CD8-positive, alpha-beta T cell (primary cell): ENCODE measurements at places on chromosomes 16 and 17.

GRCh38 chr17:41672153-41672552, 16.5 kb upstream of the EIF1 start:
- DNase-seq, result no peak

DNA sequence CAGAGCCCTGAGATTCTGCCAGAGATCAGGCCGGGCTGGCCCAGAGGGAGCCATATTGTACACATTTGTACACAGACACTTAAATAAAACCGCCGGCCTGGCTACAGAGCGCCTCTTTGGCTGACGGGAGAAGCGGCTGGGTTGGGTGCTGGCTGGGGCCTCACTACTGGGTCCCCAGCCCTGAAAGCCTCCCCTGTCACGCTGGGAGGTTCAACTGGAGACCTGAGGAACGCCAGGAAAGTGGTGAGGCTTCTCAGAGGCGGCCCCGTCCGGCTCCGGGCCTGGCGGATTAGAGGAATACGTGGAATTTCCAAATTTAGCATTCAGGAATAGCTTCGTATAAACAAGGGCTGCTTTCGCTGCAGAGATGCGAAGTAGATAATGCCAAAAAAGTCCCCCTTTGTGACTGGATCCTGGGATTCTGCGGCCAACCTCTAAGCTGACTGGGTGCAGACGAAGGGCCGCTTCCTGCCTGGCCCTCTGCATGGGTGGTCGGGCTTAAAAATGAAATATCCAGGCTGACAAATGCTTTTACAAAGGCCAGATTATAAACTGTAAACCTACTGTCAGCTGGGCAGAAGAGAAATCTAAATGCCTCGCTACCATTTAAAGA, 252.4 kb downstream of the IRF8 start:
- no peak for DNase-seq

DNA sequence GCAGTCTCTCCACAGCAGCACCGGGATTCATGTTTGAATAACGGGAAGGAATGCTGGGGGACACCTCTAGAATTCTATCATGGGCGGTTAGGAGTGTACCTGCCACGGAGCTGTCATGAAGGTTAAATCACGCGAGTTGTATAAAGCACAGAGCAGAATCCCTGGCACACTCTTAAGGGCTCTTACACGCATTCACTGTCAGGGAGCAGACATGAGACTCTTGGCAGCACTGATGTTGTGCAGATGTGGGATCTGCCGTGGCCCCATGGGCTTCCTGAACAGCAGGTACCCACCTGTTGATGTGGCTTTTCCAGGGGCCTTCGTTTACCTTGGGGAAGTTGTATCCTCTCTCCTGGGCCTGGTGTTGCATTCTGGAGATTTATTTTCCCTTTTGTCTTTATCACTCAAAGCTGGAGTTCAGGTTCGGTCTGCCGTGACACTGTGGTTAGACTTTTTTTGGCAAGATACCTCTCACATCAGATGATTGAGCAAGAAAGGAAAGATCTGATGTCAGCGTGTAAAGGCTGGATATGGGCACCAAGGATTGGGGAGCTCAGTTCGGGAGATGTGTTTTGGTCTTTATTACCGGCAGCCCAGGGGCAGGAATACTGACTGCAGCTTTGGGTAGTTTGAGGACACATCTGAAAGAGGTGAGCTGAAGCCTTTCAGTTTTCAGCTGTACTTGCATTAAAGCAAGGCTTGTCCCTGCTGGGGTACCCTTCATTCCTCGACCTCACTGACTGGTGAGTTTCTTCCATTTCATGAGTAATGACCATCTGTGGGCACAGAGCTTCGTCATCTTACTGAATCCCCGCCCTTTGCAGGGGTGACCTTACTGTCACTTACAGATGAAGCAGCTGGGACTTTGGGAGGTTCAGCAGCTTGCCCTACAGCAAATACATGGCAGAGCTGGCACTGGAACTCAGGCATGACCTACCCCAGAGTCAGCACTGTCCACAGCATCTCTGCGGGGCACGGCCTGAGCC, 19.3 kb downstream of the KNOP1 start:
- DNase-seq, result no peak

GRCh38 chr17:2799653-2800052, 3.4 kb downstream of the RAP1GAP2 start:
- no peak for DNase-seq

DNA sequence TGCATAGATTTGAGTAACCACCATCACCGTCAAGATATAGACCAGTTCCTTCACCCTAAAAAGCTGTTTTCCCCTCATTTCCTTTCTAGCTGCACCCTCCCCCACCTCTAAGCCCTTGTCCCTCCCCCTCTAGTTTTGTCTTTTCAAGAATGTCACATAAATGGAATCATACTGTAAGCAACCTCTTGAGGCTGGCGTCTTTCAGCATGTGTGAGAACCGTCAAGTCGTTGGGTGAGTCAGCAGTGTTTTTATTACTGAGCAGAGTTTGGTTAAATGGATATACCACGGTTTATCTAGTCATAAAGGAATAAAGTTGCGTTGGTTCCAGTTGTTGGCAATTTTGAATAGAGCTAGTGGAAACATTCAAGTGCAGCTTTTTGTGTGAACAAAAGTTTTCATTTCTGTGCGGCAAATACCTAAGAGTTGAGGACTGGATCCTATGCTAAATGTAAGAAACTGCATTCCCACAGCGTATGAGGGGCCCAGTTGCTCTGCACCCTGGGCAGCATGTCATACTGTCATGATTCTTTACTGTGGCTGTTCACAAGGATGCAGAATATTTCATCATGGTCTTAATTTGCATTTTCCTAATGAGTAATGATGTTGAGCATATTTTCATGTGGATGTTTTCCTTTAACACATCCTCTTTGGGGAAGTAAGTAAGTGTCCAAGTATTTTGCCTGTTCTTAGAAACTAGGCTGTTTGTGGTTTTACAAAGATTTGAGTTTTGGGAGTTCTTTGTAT, 264.3 kb downstream of the CPPED1 start:
- DNase-seq, result no peak

DNA sequence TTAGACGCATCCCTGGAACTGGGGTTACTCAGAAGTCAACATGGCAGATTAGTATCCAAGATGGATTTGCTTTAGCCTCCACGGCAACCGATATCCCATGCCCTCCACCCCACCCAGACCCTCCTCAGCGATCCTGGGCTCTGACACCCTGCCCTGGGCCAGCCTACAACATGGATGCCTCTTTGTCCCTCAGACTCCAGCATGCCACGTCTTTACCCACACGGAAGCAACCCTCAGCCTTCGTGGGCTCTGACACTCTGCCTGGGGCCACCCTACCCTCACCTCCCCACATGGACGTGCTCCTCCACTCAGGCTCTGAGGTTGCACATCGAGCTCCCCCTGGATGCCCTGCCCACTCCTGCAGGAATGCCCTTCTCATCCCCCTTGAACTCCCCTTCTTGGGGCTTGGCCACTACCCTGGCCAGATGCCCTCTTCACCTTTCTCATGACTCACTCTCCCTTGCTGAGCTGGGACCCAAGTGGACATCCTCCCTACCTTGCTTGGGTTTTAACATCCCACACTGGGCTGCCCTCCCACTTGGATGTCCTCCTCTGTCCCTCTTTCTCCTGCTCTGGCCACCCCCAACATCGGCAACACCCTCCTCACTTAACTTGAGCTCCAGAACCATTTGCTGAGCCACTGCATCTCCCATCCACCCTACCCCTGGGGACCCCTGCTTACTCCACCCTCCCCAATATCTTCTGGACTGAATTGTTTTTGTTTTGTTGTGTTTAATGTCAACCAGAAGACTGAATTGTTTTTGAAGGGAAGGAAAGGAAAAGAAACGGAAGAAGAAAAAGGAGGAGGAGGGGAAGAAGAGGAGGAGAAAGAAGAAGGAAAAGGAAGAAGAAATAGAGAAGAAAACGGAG, 18.3 kb upstream of the TMEM92 start:
- no peak for DNase-seq

DNA sequence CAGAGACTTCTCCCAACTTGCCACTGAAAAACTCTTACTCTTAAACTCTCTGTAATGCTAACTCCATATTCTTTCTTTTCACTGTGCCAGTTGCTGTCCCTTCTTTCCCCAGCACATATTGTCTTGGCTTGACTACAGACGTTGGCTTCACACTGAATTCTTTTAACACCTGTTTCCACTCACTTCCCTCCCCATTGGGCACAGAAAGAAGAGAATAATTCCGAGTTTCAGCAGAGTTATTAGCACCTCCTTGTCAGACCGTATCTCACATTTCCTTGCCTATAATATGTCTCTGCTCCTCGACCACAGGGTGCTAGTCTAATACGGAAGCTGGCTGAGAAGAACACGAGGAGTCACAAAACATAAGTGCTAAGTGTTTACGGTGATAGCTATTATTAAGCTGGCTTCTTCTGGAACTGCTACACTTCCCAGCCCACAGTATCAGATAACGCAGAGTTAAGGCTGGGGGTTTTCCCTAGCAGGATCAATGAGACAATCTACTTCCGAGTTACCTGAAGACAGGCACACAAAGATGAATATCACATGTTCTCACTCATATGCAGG, 188.5 kb upstream of the CDH8 start:
- no peak for DNase-seq

- DNase-seq, result no peak
Observed at GRCh38 chr17:55414983-55415382, 6.7 kb downstream of the MMD start.

DNA sequence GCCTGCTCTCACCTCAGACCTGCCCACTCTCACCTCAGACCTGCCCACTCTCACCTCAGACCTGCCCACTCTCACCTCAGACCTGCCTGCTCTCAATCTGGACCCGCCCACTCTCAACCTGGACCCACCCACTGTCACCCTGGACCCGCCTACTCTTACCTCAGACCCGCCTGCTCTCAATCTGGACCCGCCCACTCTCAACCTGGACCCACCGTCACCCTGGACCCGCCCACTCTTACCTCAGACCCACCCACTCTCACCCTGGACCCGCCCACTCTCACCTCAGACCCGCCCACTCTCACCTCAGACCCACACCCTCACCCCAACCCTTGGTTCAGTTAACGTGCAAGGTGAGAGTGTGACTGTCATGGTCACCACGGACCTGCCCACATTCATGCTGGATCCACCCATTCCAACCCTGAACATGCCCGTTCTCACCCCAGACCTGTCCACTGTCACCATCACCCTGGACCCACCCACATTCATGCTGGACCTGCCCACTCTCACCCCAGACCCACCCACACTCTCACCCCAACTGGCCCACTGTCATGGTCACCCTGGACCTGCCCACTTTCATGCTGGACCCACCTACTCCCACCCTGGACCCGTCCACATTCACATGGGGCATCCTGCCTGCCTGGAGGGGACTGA, 31.2 kb upstream of the ENPP7 start:
- DNase-seq, result no peak

- DNase-seq, result no peak
Observed at GRCh38 chr17:47843391-47843730, 2.3 kb upstream of the SCRN2 start.

- no peak for DNase-seq
Observed at GRCh38 chr16:14501331-14502255, 128.5 kb downstream of the PARN start.

- no peak for DNase-seq
Observed at GRCh38 chr17:65892912-65893377, 299.0 kb downstream of the CEP112 start.

- DNase-seq, result no peak
Observed at GRCh38 chr16:84712138-84712671, 12.4 kb downstream of the USP10 start.

DNA sequence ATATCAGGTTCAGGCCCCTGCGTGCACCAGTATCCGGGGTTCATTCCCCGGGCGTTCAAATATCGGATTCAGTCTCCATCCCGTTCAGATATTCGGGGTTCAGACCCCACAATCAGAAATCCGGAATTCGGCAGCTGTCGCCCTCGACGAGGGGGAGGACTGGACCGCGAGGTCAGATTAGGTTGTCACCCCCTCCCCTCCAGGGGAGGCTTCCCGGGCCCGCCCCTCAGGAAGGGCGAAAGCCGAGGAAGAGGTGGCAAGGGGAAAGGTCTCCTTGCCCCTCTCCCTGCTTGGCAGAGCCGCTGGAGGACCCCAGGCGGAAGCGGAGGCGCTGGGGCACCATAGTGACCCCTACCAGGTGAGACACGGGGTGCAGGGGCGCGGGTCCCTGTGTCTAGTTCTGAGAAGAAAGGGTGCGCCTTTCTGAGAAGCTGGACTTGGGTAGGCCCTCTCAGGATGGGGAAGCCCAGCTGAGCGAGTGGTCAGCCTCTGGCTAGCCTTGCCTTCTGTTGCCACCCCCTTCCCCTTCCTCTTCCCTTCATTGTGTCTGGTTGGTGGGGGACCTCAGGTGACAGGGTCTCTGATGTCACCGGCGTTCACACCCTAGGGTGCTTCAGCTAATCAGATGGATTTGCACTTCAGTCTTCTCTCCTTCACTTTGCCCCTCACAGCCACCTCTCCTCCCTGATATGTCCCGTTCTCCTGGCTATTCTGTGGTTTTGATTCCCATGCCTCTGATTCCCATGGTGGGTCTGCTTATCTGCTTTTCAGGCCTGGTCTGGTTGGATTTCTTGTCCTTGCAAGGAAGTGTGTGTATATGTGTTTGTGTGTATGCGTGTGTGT, 844 bp downstream of the TAOK2 start:
- DNase-seq, result peak; percentile 51

GRCh38 chr17:13004336-13004735, 13.5 kb downstream of the ELAC2 start:
- no peak for DNase-seq

DNA sequence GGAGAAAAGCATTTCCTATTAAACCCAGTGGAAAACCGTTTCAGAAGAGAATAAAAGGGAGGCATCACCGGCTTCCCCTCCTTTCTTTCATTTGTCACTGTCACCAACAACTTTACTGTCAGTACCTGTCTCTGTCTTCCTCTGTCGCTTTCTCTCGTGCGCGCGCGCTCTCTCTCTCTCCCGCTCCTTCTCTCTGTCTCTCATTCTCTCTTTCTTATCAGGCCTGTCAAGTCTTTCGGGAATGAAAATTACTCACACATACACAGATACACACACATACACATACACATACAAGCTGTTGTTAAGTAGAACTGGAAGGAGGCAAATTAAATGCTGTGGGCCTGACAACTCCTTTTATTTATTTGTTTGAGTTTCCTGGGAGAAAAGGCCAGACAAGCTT, 17.6 kb downstream of the MYOCD start:
- no peak for DNase-seq

GRCh38 chr17:67449845-67450755, 73.0 kb downstream of the PITPNC1 start:
- peak; percentile 70 for DNase-seq

GRCh38 chr16:85090873-85091521, 21.3 kb downstream of the CIBAR2 start:
- DNase-seq, result no peak

GRCh38 chr17:8300627-8301242, 5.5 kb upstream of the SLC25A35 start:
- peak; percentile 72 for DNase-seq

- DNase-seq, result peak; percentile 83
Observed at GRCh38 chr17:35022536-35023063, 40.9 kb downstream of the RFFL start.

GRCh38 chr16:14070555-14070876, 603 bp upstream of the MRTFB start:
- DNase-seq, result no peak

GRCh38 chr17:16306211-16306610, 47.1 kb downstream of the CENPV start:
- no peak for DNase-seq

GRCh38 chr17:40025991-40026815, 11.0 kb downstream of the CSF3 start:
- peak; percentile 76 for DNase-seq

- DNase-seq, result no peak
Observed at GRCh38 chr17:70674061-70674460, 504.7 kb downstream of the KCNJ2 start.

- no peak for DNase-seq
Observed at GRCh38 chr16:78290872-78291591, 191.6 kb downstream of the WWOX start.

GRCh38 chr17:50222922-50223321, 21.5 kb upstream of the COL1A1 start:
- no peak for DNase-seq

GRCh38 chr16:11672206-11673090, 4.2 kb downstream of the SNN start:
- peak; percentile 63 for DNase-seq
